ENCODE measurements at places on chromosomes 3 and 15.

DNA sequence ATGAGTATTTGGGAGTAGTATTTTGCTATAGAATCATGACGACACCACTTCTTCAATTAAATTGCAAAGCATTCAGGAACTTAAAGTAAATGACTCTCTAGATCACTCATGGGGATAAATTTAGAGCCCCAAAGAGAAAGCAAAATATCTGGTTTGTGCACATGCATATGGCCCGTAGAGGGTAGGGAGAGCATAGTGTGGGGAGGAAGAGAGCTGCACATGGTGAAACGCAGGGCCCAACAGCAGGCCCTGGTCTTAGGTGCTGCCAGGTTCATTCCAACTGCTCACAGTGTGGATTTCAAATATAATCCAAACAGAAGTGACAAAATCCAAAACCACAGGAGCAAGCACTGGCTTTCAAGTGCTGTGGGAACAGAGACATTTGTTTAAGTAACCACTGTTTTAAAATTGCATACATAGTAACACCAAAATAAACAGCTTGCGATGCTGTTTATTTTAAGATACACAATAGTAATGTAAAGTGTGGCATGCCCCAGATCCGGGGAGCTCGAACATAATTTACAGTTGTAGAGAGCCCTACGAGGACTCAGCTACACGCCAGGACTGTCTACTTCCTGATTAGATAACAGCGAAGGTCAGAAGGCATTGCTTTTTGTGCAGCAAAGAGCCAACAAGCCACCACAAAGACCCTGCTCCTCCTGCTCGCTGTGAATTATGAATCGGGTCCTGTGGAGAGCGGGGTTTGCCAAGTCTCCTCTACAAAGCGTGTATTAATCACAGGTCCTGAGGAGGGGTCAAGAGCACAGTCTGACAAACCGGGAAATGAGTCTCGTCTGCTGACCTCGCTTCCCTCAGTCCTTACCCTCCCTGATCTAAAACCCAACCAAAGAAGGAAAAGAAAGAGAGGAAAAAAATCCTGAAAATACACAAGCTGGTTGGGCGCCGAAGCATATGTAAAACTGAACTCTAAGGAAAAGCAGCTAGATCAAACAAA lies 80.6 kb downstream of the MEIS2 start:
- DNase-seq: no peak

DNA sequence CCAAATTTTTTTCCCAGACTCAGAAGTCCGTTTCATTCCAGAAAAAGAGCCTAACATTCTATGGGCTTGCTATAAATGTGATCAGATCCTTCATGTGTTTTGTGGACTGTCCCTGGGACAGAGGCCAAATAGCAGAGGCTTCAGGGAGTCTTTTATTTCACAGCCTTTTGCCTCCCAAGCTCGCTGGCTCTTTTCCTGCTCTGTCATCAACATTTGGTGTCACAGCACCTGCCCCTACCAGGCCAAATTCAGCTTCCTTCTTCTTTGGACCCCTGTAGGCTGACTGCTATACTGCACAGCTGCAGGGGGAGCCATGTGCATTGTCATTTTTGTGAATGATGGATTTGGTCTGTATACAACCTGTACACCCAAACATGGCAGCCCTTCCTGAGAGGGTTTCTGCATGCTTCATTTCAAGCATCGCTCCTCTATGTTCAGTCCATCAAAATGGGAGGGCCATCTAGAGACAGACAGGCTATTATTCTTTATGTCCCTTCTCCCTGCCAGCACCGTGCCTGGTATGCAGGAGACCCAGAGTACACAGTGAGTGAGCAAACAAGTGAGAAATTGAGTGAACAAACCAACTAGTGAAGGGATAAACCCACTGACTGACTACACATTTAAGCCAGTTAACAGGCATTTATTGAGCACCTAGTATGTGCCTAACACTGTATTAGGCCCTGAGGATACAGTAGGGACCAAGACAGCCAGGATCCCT lies 17.9 kb upstream of the RPP14 start:
- DNase-seq: no peak

DNA sequence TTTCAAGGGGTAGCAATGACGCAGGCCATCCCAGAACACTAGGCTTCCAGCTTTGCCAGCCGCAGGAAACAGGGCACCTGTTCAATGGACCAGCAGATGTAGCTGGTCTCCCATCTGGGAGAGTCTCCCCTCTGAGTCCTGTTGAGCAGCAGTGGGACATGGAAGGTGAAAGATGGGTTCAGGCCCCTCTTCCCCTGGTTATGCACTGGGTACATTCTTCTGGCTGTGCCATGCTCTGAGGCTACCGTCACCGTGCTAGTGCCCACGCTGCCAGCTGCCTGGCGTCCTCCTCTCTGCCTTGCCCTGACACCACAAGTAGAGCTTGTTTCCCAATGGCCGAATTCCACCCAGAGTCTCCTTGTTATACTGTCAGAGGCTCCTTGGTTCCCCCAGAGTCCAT lies 63.1 kb downstream of the TLE3 start:
- DNase-seq: no peak

DNA sequence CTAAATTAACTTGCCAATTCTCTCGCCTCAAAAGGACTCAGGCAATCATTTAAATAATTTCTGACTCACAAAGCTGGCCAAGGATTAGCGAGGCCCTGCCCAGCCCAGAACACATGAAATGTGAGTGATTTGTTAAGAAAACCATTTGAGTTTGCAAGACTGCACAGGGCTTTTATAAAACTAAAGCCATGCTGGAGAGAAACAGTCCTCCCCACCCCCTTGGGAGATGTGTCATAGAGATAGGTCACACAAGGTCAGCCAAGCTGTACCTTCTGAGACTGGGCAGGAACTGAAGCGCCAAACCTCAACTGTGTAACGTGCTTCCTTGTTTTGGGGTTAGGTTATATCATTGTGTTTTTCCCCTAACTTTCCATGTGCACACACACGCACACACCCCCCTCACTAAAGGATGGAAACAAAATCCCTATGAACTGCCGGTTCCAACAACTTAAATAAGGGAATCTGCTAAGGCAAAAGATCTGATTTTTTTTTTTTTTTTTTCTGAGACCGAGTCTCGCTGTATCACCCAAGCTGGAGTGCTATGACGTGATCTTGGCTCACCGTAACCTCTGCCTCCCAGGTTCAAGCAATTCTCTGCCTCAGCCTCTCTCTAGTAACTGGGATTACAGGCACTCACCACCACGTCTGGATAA lies 8.1 kb downstream of the SPATA12 start:
- DNase-seq: no peak

- DNase-seq: no peak
Measured at GRCh38 chr15:48777645-48778330, 33.1 kb downstream of the CEP152 start.

- DNase-seq: no peak
Measured at GRCh38 chr15:31013863-31014607, 22.6 kb upstream of the MTMR10 start.

GRCh38 chr15:49919034-49919433 lies 200.0 kb downstream of the ATP8B4 start:
- DNase-seq: no peak

DNA sequence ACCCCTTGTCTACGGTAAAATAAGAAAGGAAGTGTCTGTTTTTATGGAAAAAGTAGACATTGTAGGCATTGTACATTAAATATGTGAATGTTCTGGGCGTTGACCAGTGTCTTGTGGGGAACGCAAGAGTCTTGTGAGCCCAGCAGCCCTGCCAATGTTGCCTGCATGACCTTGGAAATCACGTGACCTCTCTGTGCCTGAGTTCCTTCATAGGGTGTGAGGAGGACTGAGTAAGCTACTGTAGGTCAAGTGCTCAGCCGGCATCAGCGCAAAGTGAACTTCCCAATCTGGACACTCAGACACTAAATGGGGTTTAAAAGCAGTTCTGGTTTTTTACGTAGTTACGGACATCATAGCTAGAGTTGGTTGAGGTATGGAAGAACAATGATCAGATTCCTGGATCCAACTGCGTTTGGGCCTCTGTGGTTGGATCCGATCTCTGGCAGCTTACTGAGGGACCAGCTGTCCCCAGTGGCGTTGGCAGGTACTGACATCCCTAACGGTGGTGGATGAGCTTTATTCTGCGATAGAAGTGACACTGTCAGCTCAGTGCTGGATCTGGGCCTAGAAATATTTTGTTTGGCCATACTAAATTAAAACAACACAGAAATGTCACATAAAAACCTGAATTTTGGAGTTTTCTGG lies 63.8 kb downstream of the SPSB4 start:
- DNase-seq: no peak

- DNase-seq: no peak
Measured at GRCh38 chr3:16286161-16286560, 21.1 kb downstream of the OXNAD1 start.

DNA sequence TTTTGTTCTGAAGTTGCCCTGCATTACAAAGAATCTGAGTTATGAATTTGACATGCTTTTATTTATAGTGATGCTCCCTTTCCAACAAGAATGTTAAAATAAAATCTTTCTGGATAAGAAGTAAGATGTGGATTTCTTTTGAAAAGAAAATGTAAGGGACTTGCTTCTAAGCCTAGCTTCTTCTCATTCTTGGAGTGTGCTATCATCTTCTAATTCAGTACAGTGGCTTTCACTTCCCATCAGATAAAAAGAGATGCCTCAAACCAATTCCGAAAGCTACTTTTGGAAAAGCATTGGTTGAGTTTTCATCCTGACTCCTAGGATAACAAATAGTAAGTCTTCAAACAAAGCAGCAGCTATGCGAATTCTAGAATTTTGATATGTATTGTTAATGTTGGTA lies 197.0 kb upstream of the ZPLD1 start:
- DNase-seq: no peak

- DNase-seq: no peak
Measured at GRCh38 chr3:58691997-58692396, 25.4 kb upstream of the FAM3D start.

- no peak for DNase-seq
Measured at GRCh38 chr15:85690561-85691231, 104.0 kb downstream of the KLHL25 start.

DNA sequence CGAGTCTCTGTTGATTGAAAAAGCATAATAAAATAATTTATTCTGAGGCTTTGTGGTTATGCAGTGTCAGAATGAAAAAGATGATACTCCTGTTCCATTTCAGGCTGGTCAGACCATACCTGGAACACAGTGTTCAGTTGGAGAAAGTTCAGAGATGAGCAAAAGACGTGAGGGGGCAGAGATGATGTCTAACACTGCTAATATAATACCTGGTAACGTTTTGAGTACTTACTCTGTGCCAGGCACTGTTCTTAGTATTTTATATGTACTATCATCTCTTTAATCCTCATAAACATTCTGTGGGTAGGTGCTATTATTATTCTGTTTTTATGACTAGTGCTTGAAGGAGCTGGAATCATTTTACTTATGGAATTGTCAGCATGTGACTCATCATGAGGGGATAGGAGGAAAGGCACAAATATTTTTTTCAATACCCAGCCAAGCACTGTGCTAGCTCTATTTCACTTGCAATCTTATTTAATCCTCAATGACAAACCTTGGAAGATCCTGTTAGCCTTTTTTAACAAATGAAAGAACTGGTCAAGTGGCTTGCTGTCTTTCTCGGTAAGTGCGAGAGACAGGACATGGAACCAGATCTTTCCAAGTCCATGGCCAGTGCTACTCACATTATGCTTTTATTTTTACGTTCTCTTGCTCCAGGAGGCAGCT lies 31.8 kb downstream of the IQGAP1 start:
- no peak for DNase-seq

All from NCI-H748 treated with DMSO at 0.1 percent for 48 hours (cell line).